ENCODE measurements at places on chromosomes 16 and 17. TPM values are rescaled to one million over a fixed set of nuclear protein-coding genes. Genes with fewer than 3 reads are reported as not detected.

Gene CD300E
- total RNA-seq = not detected

Gene CA4
- 0.30 TPM for total RNA-seq

Gene AOC2
- total RNA-seq = 1.9 TPM

Gene GGT6
- total RNA-seq = not detected

Gene HAGHL
- total RNA-seq = 18.5 TPM

Gene CDRT15L2
- not detected for total RNA-seq

Gene BIRC5
- total RNA-seq = 109 TPM

Gene ACTG1
- total RNA-seq = 5,357 TPM

Gene KRT28
- total RNA-seq = not detected

Gene WIPI1
- 12.3 TPM for total RNA-seq

Gene SLC9A5
- 1.4 TPM for total RNA-seq

Gene ANKRD40CL
- not detected for total RNA-seq

Gene SHCBP1
- total RNA-seq = 29.2 TPM

Gene PRAC1
- not detected for total RNA-seq

Gene CACNG4
- 13.9 TPM for total RNA-seq

Gene TUFM
- 293 TPM for total RNA-seq

Gene IGFBP4
- total RNA-seq = 2,729 TPM

Gene CRYBA1
- not detected for total RNA-seq

Gene SOCS1
- 4.7 TPM for total RNA-seq

Gene EPN3
- 0.23 TPM for total RNA-seq
